CD4-positive, alpha-beta T cell treated with Interferon alpha-2 for 1 hour (primary cell): ENCODE measurements at places on chromosomes 1 and 21.

DNA sequence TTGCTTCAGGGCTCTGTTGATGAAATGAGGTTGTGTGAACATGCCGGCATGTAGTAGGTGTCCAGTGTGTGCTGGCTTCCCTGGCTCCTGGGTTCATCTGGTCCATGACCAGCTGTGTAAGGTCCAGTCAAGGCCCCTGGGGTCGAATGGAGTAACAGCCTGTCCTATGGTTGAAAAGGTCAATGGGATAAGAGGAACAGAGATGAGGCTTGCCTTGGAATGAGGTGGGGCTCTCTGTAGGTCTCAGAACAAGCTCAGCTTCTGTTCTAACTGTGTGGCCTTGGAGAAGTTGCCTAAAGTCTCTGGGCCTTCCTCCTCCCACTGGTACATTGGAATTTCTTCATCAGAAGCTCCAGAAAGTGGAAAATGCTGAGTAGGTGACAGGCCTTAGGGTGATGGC, 26.6 kb downstream of the RPS6KA1 start:
- no peak for DNase-seq

- DNase-seq = no peak
These were observed 288.4 kb upstream of the RGS18 start for GRCh38 chr1:191869790-191870312.

DNA sequence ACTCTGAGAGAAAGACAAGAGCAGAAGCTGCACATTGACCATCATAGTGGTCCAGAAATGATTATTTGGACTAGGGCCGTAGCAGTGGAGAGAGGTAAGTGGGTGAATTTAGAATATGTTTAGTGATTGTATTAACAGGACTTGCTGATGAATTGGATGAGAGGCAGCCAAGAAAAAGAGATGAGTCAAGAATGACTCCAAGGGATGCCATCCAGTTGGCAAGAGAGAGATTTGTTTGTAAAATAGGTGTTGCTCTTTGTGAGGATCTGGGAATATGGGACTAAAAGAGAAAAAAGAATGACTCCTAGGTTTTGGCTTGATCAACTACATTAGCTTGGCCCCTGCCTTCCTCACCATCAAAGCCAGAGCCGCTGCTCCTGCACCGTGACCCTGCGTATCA, 54.2 kb upstream of the ARTN start:
- DNase-seq = no peak

GRCh38 chr21:14545906-14546480, at the start of gene SAMSN1:
Gene SAMSN1, minus strand, starts transcription at chr21:14546315. Its CDS starts 54 bp downstream, at chr21:14546261.
- peak; percentile 83 for DNase-seq

- no peak for DNase-seq
These were observed 74.2 kb upstream of the B3GALT5 start for GRCh38 chr21:39538453-39539042.

GRCh38 chr1:172673761-172674160, 14.9 kb downstream of the FASLG start:
- DNase-seq = no peak

GRCh38 chr1:32886004-32886827, at the start of gene HPCA:
Gene HPCA, plus strand, starts transcription at chr1:32886491. Its CDS starts 2,408 bp downstream, at chr1:32888899.
- peak; percentile 27 for DNase-seq

- DNase-seq = no peak
These were observed 327.8 kb upstream of the USP24 start for GRCh38 chr1:55542901-55543504.

DNA sequence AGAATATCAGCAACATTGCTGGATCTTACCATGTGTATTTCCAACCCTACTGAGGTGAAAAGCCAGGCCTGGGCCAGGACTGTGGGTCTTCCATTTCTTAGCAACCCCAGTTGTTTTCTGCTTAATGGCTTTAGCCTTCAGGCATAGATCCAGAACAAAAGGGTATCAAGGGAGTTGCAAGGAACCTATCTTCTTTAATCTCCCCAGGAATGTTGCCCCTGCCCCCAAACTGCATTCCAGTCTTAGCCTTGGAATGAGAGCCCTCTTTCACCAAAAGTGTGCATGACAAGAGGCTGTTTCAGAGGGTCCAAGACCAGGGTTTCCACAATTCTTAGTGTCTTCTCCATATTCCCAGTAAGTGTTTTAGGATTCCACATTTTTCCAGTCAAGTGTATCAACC, 87.9 kb upstream of the SOX13 start:
- no peak for DNase-seq

DNA sequence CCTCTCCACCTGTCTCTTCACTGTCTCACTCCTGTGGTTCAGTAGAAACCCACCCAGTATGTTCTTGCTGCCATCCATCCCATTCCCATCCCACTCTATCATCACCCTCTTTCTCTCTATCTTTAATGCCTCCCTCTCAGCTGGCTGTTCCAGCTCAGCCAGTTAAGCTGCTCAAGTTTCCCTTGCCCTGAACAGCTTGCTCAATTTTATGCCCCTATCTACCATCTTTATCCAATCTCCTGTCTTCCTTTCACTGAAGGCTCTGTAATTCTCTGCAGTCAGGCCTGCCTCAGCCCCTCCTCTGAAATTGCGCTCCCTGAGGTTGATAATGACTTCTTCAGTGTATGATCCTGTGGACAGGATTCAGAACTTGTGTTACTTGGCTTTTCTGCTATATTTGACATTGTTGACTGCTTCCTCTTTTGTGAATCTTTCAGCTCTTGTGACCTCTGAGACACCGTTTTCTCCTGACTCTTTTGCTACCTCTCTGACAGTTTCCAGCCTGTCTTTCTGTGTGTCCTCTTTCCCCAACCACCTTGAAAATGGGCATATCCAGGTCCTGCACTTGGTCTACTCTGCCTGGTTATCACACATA, 13.9 kb upstream of the BCAR3 start:
- DNase-seq = no peak

- no peak for DNase-seq
These were observed 49.9 kb downstream of the SUCO start for GRCh38 chr1:172582889-172583288.

- DNase-seq = no peak
These were observed 56.7 kb downstream of the SLX9 start for GRCh38 chr21:44996501-44996921.

GRCh38 chr1:156959414-156959813, 39.0 kb downstream of the LRRC71 start:
- DNase-seq = no peak

DNA sequence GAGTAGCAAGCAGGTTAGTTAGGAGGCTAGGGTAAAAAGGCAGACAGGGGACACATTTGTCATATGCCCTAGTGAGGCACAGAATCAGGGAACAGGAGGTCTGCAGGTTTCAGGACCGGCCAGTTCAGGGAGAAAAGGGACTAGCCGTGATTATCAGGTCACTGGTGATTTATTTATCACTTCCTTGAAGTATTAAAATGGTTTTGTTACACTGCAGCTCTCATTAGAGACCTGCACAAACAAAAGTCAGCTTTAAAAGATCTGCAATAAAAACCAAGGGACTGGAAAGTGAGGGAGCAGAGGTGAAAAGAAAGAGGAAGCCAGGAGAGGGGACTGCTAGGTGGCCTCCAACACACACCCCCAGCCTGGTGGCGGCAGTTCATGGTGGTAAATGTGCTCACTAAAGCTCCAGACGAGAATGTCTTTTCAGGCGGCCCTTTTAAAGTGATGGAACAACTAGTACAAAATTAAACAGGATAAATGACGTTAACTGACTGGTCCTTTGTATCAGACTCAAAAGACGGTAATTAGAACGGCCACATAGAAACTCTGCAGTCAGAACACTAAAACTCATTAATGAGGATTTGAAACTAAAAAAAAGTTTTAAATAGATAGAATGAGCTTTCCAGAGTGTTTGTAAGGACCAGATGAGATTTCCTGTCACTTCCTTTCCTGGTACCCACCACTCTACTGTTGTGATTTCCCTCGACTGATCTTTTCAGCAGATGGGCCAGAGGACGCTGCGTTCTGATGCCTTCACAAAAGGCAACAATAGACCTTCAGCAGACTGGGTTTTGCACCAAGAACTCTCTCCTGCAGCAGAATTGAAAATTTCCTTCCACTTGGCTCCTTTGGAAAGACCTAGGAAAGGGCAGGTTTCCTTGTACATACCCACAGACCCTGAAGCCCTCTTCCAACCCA, 136.8 kb downstream of the NTPCR start:
- no peak for DNase-seq

DNA sequence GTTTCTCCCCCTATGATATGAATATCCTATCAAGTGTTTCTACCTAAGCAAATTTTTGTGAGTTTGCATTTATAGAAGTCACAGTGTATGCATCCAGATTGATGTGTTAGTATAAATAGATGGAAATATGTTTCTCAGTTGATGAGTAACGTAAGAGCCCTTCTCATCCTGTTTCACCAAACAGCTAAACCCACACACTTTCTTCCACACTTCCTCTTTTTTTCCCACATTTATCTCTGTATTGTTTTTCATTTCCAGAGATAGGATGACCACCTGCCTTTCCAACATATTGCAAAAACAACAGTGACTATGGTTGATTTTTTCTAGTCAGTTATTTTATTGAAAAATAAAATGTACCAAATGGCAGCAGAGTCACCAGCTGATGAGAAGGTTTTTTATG, 490.1 kb downstream of the NEGR1 start:
- no peak for DNase-seq

DNA sequence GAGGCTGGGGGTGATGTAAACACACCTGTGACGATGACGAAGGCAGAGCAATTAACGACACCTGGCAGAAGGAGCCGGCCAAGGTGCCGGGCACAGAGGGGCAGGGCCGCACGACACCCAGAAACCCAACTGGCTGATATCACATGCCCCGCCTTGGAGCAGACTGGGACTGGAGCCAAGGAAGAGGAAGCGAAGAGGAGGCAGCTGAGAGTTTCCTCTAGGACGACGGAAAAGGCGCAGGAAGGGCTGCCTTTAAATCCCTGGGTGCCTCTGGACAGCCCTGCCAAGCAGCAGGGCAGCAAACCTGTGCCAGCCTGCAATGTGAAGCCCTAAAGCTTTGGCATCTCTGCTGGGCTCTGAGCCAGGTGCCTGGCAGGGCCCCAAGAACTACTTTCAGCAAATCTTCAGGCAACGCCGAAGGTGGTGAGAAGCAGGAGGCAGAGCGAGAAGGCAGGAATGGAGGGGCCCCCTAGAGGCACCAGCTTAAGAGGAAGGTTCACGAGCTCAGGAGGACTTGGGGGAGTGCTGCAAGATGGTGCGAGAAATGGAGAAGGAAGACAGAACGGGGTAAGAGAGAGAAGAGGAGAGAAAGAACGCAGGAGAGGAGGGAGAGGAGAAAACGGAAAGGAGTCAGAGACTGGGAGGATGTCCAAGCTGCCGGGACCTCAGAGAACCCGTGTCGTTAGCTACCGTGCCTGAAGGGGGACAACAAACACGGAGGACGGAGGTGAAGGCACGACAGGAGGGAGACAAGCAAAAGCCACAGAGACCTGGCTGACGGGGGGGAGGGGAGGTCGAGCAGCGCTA, 25.3 kb upstream of the PEF1 start:
- DNase-seq = peak; percentile 18

GRCh38 chr1:96559707-96560596, 161.6 kb upstream of the PTBP2 start:
- no peak for DNase-seq

GRCh38 chr1:161115132-161115711, 2.6 kb downstream of the PFDN2 start:
- no peak for DNase-seq
